ENCODE measurements at places on chromosomes 2 and 18.

- no peak for DNase-seq
Observed at GRCh38 chr18:49094136-49094535, 143.4 kb upstream of the SMAD7 start.

- no peak for DNase-seq
Observed at GRCh38 chr2:37549598-37549997, 121.8 kb downstream of the CDC42EP3 start.

GRCh38 chr2:98713332-98714015 lies 17.5 kb downstream of the MGAT4A start:
- no peak for DNase-seq

GRCh38 chr18:53796040-53796729 lies 428.3 kb downstream of the MBD2 start:
- DNase-seq: no peak

GRCh38 chr2:145644820-145645302 lies 1124.9 kb upstream of the ZEB2 start:
- DNase-seq: no peak

GRCh38 chr2:179991344-179991743 lies 15.8 kb downstream of the CWC22 start:
- DNase-seq: no peak

- no peak for DNase-seq
Observed at GRCh38 chr2:29900971-29901633, 20.3 kb downstream of the ALK start.
